ENCODE measurements at places on chromosomes 13 and 19.
A peak's percentile ranks its signal among the peaks of the same experiment; 100 is the strongest.

- no peak for DNase-seq
Observed at GRCh38 chr19:47507924-47508553, 6.8 kb downstream of the NAPA start.

- DNase-seq: no peak
Observed at GRCh38 chr19:51704626-51705025, 11.5 kb downstream of the SPACA6 start.

GRCh38 chr19:28445826-28446225, 767.1 kb downstream of the UQCRFS1 start:
- DNase-seq: no peak

- no peak for DNase-seq
Observed at GRCh38 chr19:8196271-8196927, 12.8 kb upstream of the CERS4 start.

GRCh38 chr19:497869-498510, 1.7 kb downstream of the MADCAM1 start:
- DNase-seq: no peak

DNA sequence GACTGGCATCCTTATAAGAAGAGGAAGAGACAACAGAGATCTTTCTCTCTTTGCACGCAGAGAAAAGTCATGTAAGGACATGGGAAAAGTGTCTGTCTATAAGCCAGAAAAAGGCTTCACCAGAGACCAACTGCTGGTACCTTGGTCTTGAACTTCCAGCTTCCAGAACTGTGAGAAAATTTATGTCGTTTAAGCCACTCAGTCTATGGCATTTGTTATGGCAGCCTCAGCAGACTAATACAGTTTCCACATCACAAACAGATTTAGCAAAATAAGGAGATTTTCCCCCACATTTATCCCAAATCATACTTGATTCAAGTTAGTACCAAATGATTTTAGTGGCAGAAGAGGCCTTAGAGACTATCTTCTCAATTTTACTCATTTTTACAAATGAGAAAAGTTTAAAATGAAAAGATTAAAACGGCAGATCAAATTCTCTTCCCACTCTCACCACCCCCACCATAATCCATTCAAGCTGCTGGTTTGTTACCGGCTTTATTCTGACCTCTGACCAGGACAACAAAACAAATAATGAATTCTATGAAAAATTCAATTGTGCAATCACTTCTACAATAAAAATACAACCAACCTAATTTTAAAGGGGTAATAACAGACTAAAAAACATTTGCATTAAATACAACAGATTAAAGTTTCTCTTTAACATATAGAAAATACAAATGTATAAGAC, 316.3 kb downstream of the TBC1D4 start:
- DNase-seq: no peak

DNA sequence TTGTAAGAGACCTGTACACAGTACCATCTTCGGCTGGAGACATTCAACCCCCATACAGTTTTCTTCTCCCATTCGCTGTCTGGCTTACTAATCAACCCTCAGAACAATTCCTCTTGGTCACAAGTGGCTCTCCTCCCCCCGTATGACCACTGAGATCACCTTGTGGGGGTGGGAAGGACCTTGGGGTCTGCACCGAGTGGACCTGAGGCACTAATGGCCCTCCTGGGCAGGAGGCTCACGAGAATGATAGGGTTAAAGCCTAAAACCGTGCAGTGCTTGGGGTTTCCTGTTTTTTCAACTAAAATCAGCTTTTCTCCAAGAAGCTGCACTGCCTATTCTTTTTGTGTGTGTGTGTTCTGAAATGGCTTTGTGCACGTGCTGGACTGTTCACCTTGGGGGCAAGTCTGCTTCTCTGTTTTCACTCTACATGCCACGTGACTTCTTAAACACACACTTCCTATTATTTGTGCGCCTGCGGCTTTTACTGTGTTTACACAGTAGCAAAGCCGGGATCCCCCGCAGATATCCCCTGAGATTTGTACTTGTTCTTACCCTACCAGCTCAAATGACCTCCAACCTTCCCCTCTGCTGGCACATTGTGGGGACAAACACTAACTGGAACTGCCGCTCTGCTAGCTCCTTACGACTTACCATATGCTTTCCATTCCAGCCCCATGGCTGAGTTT, 12.3 kb downstream of the RBM26 start:
- peak; percentile 43 for DNase-seq

DNA sequence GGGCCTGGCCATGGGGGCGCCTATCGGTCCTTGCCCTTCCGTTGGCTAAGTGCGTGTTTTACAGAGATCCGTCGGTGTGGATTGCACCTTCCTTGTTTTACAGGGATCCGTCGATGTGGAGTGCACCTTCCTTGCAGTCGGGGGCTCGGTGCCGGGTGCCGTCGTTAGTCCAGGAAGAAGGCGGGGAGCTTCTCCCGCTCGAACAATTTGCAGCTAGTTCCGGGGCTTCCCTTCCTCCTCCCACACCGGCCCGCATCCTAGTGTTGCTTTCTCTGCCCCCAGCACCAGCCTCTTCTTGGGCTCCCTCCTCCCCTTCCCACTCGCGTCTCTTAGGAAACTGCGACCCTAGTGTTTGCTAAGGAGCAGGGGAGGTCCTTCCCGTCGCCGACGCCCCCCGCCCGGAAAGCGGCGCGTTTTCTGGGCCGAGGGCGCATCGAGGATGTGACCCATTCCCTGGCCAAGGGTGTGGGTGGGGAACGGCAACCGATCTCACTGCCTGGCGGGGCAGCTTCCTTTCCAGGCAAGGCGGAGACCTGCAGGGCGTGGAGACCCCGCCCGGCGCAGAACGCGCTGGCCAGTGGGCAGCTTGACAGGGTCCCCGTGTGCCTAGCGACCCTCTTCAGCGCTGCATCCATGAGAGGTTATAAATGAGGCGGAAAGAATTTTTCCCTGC, 75.7 kb upstream of the ZNF91 start:
- DNase-seq: no peak

DNA sequence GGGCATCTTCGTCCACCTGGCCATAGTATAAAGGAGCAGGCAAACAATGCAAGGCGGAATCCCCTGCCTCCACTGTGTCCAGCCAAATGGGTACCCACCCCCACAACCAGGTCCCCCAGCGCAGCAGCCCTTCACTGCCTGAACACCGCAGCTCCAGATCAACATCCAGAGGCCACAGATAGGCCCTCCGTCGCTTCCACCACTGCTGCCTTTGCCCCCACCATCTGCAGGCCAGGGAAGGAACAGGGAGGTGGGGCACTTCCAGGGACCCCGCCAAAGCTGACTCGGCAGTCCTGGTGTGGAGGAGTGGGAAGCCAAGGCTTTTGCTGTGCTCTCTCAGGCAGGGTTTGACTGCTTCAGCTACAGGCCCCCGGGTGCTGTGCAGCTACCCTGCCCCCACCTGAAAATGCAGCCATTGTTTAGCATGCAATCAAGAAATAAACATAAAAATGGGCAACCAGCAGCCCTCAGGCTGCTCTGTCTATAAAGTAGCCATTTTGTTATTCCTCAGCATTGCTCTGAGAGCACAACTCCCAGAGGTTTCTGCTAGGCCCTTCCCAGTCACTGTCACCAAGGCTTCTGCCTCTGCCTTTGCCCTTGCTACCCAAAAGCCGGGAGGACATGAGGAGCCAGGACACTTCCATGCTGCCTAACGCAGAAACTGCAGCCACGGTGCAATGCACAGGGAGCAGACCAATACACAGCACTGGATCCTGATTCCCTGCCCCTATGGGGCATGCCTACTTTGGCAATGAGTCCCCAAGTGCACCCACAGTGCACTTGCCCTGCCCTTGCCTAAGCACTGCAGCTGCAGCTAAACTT, 733.2 kb upstream of the KLHL1 start:
- no peak for DNase-seq

DNA sequence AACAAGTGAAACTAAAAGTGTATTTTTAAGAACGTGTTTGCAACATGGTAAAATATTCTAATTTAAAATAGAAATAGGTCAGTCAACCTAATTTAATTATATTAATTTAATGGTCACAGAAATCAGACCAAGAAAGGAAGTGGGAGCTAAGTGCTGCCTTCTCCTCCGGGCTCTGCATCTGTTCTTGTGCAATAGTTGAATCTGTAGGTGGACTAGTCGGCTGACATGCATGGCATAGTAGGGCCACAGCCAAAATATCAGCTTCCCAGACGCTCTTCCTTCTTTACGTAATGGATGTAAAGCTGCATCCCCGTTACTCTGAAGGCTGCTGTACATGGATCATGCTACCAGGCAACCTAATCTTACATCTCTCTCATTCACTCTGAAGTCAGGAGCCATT, 47.3 kb downstream of the COL4A1 start:
- no peak for DNase-seq

DNA sequence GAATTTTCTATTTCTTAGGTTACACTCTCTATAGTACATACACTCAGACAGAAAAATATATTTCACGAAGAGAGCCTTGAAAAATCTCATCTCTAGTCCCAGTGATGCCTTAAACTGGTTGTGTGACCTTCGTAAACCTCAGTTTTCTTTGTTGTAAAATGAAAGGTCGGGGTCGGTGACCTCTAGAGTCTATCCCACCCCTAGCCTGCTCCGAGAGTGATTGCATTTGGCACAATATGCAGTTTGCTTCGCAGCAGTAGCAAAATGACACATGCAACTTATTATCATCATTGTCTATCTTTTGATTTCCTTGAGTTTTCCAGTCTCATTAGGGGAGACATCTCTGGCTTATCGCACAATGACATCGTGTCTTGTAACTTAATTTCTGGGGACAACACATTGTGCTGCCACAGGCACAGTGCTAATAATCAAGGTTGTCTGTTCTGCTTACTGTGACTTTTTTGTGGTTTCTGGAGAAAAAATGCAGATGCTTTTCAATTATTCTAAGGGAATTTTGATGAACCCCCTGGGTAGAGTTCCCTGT, 115.0 kb downstream of the GGACT start:
- no peak for DNase-seq

GRCh38 chr19:9958379-9958821, 22.1 kb upstream of the OLFM2 start:
- DNase-seq: no peak

GRCh38 chr13:59747529-59747928, 416.2 kb downstream of the DIAPH3 start:
- no peak for DNase-seq

DNA sequence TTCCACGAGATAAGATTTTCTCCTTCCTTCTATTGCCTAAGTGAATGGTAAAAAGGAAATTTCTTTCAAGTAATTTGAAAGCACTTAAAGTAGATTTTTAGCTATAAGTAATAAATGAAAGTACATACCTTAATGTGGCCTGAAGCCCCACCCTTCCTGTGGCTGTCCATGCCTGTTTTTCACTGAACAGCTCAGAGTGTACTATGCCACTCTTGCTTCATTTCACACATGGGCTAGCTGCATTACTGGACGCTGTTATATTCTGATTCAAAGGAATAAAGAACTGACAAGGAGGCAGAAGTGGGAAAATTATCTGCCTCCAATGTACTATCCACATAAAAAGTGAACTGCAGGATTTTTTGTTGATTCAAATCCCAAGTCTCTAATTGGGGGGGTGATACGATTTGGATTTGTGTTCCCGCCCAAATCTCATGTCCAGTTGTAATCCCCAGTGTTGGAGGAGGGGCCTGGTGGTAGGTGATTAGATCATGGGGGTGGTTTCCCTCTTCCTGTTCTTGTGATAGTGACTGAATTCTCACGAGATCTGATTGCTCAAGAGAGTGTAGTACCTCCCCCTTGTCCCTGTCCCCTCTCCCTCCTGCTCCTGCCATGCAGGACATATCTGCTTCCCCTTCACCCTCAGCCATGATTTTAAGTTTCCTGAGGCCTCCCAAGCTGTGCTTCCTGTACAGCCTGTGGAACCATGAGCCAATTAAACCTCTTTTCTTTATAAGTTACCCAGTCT, 154.7 kb upstream of the SGCG start:
- no peak for DNase-seq

GRCh38 chr13:70310396-70311119, 202.3 kb upstream of the KLHL1 start:
- peak; percentile 44 for DNase-seq

GRCh38 chr19:10112037-10112761, 706 bp downstream of the P2RY11 start:
- DNase-seq: no peak

- DNase-seq: no peak
Observed at GRCh38 chr19:57434386-57435061, 601 bp upstream of the ZNF749 start.

DNA sequence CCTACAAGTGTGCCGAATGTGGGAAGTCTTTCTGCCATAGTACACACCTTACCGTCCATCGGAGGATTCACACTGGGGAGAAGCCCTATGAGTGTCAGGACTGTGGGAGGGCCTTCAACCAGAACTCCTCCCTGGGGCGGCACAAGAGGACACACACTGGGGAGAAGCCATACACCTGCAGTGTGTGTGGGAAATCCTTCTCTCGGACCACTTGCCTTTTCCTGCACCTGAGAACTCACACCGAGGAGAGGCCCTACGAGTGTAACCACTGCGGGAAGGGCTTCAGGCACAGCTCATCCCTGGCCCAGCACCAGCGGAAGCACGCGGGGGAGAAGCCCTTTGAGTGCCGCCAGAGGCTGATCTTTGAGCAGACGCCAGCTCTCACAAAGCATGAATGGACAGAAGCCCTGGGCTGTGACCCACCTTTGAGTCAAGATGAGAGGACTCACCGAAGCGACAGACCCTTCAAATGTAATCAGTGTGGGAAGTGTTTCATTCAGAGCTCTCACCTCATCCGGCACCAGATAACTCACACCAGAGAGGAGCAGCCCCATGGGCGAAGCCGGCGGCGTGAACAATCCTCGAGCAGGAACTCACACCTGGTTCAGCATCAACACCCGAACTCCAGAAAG, 10.3 kb upstream of the ERVK3-1 start:
- no peak for DNase-seq

GRCh38 chr13:97215325-97215724, 6.8 kb upstream of the MBNL2 start:
- no peak for DNase-seq

DNA sequence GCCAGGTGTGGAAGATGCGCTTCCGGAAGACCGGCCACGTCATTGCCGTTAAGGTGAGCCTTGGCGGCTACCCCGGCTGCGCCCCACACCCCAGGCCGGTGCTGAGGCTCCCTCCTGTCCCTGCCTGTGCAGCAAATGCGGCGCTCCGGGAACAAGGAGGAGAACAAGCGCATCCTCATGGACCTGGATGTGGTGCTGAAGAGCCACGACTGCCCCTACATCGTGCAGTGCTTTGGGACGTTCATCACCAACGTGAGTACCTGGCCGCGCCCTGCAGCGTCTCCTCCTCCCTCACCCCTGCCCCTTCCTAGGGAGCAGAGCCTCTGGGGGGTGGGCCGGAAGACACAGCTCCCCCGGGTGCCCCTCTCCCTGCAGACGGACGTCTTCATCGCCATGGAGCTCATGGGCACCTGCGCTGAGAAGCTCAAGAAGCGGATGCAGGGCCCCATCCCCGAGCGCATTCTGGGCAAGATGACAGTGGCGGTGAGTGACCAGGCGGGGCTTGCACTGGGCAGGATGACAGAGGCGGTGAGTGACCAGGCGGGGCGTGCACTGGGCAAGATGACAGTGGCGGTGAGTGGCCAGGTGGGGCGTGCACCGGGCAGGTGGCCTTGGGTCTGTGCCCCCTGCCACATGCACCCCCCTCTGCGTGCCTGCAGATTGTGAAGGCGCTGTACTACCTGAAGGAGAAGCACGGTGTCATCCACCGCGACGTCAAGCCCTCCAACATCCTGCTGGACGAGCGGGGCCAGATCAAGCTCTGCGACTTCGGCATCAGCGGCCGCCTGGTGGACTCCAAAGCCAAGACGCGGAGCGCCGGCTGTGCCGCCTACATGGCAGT, 4.1 kb upstream of the TGFBR3L start:
- no peak for DNase-seq

All from foreskin melanocyte (primary cell).